IMR-90 (cell line): ENCODE measurements at places on chromosomes 3 and 15. TPM values are rescaled to one million over a fixed set of nuclear protein-coding genes. Genes with fewer than 3 reads are reported as not detected.

GRCh38 chr3:46325645-46326300 is 28.1 kb upstream of the CCR2 start:
- no peaks in the 10 kb centered on the region for H3K4me1 ChIP-seq
- no peak overlapping the region for H3K4me3 ChIP-seq
- H3K36me3 ChIP-seq: no peaks in the 10 kb centered on the region
- no peak overlapping the region for H3K27ac ChIP-seq

GRCh38 chr3:133457465-133458067 is 57.7 kb downstream of the BFSP2 start:
- no peak overlapping the region for H3K27ac ChIP-seq
- H3K4me1 ChIP-seq: no peaks in the 10 kb centered on the region; the same call in 1 of the 2 replicates
- DNase-seq: no peak
- no peaks in the 10 kb centered on the region for H3K36me3 ChIP-seq
- H3K4me3 ChIP-seq: no peak overlapping the region
- H3K27me3 ChIP-seq: peaks cover 6% of the 10 kb centered on the region

DNA sequence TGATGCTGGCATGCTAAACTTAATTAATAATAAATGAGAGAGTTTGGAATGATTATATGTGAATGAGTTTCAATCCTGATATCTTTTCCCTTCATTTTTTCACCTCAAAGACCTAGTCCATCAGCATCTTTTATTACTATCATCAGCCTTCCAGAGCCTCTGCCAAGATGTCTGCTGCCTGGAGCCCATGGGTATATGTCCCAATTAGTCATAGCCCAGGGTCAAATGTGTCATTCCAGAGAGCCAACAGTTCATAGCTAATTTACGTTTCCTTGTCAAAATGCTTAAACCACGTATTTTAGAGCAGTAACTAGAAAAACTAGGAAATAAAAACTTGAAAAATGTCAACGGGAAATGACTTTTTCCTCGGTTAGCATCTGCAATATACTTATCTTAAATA is 457.9 kb downstream of the SI start:
- H3K27ac ChIP-seq: no peak overlapping the region
- no peaks in the 10 kb centered on the region for H3K27me3 ChIP-seq
- no peaks in the 10 kb centered on the region for H3K36me3 ChIP-seq
- no peaks in the 10 kb centered on the region for H3K4me1 ChIP-seq
- DNase-seq: no peak
- H3K4me3 ChIP-seq: no peak overlapping the region

- H3K4me3 ChIP-seq: no peak overlapping the region
- no peak overlapping the region for H3K27ac ChIP-seq
- no peaks in the 10 kb centered on the region for H3K27me3 ChIP-seq
Observed at GRCh38 chr3:101143012-101143411, 149.8 kb upstream of the ABI3BP start.

- peak; percentile 34 for DNase-seq
- H3K36me3 ChIP-seq: peaks cover 7% of the 10 kb centered on the region
- no peak overlapping the region for H3K27ac ChIP-seq
- no peaks in the 10 kb centered on the region for H3K27me3 ChIP-seq
- no peak overlapping the region for H3K4me3 ChIP-seq
Observed at GRCh38 chr3:196563721-196564225, 4.6 kb downstream of the WDR53 start.

DNA sequence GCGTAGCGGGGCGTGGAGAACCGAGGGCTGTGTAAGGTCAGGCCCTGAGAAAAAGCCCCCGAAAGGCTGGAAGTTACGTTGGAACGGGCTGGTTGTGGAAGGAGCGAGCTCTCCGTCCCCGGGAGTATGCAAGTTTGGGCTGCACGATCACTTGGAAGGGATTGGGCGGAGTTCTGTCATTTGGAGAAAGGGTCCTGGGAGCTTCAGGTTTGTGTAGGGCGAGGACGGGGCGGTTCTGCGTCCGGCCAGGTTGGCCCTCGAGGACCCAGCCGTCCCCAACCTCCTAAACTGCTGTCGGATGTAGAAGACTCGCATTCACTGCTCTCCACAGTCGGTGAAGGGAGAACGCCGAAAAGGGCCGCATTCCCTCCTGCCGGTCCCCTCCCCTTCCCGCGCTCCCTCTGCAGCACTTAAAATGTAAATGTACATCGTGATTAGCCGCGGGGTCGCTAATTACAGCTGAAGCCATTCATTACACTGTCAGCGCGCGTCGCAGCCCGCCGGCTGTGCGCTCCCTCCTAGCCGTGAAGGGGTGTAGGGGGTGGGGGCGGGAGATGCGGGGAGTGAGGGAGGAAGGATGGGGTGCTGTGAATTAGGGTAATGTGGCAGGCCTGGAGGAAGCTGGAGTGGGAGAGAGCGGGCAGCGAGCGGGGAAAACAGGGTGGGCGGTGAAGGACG is 2.5 kb upstream of the RPP25 start:
- peaks cover 53% of the 10 kb centered on the region for H3K27me3 ChIP-seq
- no peaks in the 10 kb centered on the region for H3K36me3 ChIP-seq
- peaks cover 8% of the 10 kb centered on the region; the same call in 1 of the 2 replicates for H3K4me1 ChIP-seq

GRCh38 chr15:48868536-48868935 is 9.4 kb upstream of the EID1 start:
- peak overlapping the region; percentile 97 for H3K27ac ChIP-seq
- no peaks in the 10 kb centered on the region for H3K36me3 ChIP-seq
- peak; percentile 87 for DNase-seq
- no peak overlapping the region for H3K4me3 ChIP-seq

DNA sequence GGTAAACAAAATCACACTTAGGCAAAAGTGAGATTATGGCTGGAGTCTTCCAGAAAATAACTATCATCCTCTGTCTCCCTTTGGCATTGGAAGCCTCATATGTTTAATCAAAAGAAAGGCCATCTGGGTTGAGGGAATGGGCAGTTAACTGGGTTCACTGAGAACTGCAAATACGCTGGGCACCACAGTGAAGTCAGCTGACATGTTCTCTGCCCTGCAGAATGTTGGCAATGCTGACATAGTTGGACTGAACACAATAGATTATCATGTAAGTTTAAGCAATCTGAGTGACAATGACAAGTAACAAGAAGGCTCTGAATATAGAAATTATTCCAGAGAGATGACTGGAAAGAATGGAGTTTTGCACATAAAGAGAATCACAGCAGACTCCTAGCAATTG is 43.8 kb upstream of the SLC25A26 start:
- H3K36me3 ChIP-seq: no peaks in the 10 kb centered on the region
- peaks cover 21% of the 10 kb centered on the region for H3K27me3 ChIP-seq
- no peak for DNase-seq
- H3K27ac ChIP-seq: no peak overlapping the region

DNA sequence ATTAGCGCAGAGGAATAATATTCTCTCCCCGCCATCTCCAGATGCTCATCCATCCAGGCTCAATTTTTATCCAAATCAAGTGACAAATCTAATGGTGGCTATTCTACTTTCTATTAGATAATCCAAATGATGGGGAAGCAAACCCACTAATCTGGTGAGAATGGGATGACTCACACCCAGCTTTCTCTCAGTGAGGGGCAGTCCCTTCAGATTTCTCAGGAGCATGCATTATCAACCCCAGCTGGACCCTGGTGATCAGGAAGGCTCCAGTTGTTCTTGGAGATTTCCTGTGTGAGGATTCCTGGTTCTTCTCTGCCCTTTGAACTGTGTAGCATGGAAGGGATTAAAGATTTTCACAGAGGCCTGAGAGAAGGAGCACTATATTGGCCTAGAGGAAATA is 358.0 kb downstream of the WDR72 start:
- no peaks in the 10 kb centered on the region for H3K36me3 ChIP-seq
- no peak for DNase-seq
- H3K27me3 ChIP-seq: no peaks in the 10 kb centered on the region

The SLC9C1 gene
- not detected in 2 replicates for total RNA-seq

The CYP8B1 gene
- total RNA-seq: not detected in 2 replicates
